ENCODE measurements at places on chromosomes 3 and 15.

DNA sequence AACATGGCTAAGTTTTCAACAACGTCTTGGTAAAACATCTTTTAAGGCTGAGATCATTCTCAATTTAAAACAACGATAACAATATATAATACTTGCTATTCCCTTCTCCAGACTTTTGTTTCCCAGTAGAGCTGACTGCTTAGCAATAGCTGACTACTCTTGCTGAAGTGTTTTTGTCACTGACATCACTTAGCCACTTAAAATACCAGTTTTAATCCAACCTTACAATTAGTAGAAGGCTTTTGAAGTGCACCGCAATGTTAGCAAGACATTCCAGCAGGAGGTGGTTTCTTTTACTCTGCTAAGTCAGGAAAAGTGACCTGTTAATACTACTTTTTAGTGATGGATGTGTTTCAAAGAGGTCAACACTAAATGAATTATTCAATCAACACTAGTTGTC, 28.7 kb upstream of the GBE1 start:
- DNase-seq, result no peak

DNA sequence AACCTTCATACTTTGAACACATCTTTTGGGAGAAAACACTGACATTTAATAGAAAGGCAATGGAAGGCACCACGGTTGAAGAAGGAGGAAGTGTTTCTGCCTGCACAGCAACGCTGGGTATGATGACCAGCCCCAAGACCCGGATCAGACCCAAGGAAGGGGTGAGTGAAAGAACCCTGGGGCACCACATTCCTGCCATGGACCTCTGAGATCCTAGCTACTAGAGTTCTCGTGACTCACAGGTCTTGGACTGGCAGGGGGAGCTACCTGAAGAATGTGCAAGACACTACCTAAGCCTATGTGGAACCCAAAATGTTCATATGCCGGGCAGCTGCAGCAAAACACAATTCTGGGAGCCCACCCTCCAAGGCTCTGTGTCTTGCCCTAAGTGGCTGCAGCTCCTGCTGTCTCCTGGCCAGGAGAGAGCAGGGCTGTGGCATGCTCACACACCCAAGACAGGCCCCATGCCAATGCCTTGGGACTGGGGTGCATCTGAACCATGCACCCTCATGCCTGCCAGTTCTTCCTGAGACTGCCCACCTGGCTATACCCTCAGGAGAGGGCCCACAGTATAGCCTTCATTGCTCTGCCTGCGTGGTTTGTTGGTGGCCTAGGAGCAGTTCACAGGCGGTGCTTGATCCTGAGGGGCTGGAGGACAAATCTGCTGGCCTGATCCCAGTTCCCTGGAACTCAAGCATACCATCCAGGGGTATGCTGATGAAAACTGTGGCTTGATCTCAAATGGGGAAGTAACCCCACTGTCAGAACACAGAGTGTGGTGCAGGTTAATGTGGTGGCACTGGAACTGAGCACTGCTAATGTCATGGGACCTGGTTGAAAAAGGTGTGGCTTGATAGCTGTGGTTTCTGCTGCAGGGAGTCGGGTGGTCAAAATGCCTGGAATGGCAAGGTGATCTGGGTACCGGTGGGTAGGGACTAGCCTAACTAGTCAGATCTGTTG, 353.3 kb upstream of the ARHGEF26 start:
- DNase-seq, result no peak

DNA sequence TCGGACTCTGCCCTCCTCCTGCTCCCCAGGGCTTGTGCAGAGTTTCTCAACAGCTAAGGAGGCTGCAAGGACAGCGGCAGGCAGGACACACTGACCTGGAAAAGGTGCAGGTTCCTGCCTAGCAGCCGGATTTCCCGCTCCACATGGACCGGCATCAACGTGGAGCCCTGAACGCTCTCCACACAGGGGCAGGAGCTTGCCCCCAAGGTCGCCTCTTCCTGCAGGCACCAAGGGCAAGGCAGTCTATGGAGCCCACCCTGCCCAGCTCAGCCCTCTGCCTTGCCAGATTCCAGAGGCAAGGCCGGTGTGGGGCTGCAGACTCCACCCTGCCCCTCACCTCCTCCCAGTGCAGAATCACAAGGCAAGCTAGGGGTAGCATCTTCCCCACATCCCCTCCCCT, 10.7 kb downstream of the PLXNB1 start:
- no peak for DNase-seq

- no peak for DNase-seq
These were observed 1.1 kb upstream of the SSUH2 start for GRCh38 chr3:8645712-8646111.

DNA sequence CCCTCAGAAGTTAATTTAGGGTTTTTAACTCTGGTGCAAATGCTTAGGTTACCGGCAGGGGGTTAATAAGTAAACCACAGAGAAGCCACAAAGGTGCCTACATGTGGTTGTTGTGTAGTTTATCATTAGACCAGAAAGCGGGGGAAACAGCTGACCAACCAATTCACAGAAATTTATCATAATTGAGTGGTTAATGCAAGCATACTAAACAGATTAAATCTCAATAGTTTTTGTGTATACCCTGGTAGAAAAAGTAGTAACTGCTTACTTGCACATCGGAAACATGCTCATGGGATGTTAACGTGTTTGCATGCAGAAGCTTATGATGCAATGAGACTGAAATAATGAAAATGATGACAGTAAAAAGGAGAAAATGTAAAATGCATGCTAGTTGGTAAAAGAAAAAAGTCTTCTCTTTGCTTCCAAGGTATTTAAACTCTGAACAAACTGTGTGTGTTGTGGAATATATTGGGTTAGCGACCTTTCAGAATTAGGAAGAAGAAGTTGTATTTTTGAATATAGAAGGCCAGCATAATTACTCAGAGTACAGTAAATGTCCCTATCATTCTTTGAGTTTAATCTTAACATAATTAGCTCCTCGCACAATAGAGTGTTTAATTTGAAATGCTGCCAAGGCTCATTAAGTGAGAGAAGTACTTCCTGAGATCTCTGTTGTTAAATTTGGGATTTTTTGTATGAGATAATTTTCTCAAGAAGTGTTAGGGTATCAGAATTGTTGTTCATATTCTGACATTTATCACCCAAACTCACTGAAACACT, 316.2 kb downstream of the PTPRG start:
- no peak for DNase-seq

All from coronary artery (tissue), 2 donors.